ENCODE measurements at places on chromosomes 3 and 15.

DNA sequence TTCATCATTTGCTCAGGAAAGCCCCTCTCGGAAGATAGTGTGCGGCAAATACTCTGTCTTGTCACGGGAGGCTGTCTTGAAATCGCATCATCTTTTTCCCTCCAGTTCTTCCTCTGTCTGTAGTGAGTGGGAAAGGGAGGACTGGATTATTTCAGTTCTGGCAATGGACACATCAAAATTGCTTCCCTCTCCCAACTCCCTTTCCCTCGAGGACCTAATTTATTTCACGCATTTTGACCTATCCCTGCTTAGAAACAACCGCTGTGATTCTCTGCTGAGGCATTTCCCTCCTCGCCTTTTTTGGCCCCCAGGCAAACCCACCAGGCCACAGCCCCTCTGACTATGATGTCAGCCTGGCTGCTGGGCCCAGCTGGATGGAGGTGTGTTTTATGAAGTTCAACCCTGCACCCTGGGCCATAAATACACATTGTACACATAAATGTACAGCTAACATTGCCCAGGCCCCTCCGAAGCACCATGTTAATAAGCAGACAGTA lies 138.7 kb upstream of the LRTM1 start:
- H3K4me3 ChIP-seq, result no peak overlapping the region
- no peaks in the 10 kb centered on the region for H3K36me3 ChIP-seq
- no peak for DNase-seq
- peaks cover 2% of the 10 kb centered on the region for H3K4me1 ChIP-seq
- H3K27ac ChIP-seq, result no peak overlapping the region

DNA sequence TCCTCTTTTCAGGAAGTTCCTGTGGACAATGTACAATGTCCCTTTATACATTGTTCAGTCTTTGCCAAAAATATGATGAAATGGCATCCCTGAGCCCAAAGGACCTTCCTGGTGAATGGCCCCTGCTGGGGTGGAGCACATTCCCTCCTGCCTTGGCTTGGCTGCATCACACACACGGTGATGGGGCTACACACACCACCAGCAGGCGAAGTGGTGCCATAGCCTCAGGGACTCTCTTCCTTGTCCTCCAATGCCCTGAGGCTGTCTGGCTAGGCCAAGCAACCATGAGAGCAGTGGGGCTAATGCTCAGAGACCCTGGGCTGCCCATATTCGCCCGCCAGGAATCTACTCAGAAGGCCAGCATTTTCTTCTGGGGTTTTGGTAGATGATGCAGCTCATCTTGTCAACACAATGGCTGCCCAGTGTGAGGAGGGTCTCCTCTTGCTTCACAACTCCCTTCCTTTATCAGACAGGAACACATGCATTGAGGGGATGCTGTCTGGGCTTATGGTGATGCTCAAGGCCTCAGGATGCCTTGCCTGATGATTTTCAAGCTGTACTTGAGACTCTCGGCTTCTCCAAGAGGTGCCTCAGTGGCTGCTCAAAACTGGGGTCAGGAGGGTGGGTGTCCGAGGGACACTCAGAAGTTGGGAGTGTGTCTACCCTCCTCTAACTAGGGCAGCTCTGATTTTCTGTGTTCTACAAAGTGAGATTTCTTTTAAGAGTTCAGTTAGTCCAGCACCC lies 40.9 kb upstream of the EPHB1 start:
- peaks cover 2% of the 10 kb centered on the region for H3K27me3 ChIP-seq
- no peak overlapping the region for H3K4me3 ChIP-seq
- no peak for DNase-seq
- no peak overlapping the region for H3K27ac ChIP-seq
- H3K36me3 ChIP-seq, result no peaks in the 10 kb centered on the region
- no peaks in the 10 kb centered on the region for H3K4me1 ChIP-seq

- H3K4me3 ChIP-seq, result peak overlapping the region; percentile 53
- DNase-seq, result peak; percentile 78
- no peaks in the 10 kb centered on the region for H3K36me3 ChIP-seq
- peak overlapping the region; percentile 90 for H3K27ac ChIP-seq
- H3K27me3 ChIP-seq, result peaks cover 17% of the 10 kb centered on the region
These were observed 32.9 kb downstream of the SPSB4 start for GRCh38 chr3:141083836-141084649.

DNA sequence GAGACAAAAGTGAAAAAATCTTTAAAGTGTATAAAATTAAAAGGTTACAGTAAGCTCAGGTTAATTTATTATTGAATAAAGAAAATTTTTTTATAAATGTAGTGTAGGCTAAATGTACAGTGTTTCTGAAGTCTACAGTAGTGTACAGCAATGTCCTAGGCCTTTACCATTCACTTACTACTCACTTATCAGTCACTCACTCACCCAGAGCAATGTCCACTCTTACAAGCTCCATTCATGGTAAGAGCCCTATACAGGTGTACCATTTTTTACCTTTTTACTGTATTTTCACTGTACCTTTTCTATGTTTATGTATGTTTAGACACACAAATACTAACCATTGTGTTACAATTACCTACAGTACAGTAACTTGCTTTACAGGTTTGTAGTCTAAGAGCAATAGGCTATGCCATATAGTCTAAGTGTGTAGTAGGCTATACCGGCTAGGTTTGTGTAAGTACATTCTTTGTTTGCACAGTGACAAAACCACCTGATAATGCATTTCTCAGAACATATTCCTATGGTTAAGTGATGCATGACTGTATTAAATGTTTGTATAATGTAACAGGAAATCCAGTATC lies 38.1 kb upstream of the NECTIN3 start:
- H3K27me3 ChIP-seq, result no peaks in the 10 kb centered on the region
- H3K4me1 ChIP-seq, result no peaks in the 10 kb centered on the region
- no peak overlapping the region for H3K4me3 ChIP-seq
- no peak overlapping the region for H3K27ac ChIP-seq
- no peak for DNase-seq

DNA sequence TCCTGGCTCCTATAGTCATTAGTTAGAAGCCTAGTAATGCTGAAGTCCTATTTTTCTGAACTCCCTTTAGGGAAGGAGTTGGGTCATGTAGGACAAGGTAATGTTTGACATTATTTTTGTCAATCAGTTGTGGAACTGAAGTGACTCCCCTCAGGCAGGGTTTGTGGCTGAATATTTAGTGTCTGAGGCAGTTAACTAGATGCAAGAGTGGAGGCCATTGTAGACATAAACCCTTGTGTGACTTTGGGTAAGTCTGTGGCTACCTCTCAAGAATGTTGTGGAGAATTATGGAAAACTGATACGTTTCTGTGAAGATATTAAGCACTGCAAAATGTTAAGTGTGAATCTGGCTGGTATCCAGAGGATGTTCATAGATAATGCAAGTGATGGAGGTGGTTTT lies 125.2 kb upstream of the PHLDB2 start:
- no peak for DNase-seq
- H3K27me3 ChIP-seq, result no peaks in the 10 kb centered on the region
- no peaks in the 10 kb centered on the region for H3K4me1 ChIP-seq
- no peak overlapping the region for H3K27ac ChIP-seq
- no peak overlapping the region for H3K4me3 ChIP-seq
- peaks cover 5% of the 10 kb centered on the region for H3K36me3 ChIP-seq

DNA sequence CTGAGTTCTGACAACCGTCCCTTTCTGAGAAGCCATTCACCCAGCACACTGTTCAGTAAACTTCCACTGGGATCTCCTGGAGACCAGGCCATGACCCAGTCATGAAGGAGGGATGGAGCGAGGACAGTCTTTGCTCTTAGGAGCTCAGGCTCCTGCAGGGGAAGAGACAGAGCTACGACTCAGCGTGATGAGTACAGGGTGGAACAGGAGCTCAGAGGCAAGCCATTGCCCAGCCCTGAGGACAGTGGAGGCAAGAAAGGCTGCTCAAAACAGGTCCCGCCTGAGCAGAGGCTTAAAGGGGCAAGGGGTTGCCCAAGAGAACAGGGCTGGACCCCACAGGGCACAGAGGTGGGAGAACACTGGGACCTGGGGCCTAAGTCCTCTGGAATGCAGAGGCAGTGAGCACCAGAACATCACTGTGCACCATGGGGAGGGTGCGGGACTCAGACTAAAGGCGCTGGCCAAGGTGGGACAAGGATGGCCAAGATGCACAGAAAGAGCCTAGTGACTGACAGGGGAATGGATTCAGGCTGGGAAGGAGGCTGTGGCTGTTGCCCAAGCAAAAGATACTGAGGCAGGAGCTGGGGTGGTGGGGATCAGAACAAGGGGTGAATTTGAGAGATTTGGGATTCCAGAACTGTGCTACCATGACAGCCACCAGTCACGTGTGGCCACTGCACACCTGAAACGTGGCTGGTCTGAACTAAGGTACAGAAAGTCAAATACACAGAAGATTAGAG lies 25.8 kb downstream of the TMEM43 start:
- peaks cover 4% of the 10 kb centered on the region for H3K27me3 ChIP-seq
- no peak overlapping the region for H3K4me3 ChIP-seq
- DNase-seq, result no peak
- peak overlapping the region; percentile 40 for H3K27ac ChIP-seq
- peaks cover 4% of the 10 kb centered on the region for H3K4me1 ChIP-seq

GRCh38 chr3:123618076-123618708 lies 33.3 kb upstream of the HACD2 start:
- H3K4me3 ChIP-seq, result no peak overlapping the region
- no peaks in the 10 kb centered on the region for H3K36me3 ChIP-seq
- no peak overlapping the region for H3K27ac ChIP-seq
- DNase-seq, result no peak
- peaks cover 41% of the 10 kb centered on the region for H3K4me1 ChIP-seq

GRCh38 chr3:132088291-132088690 lies 53.5 kb upstream of the CPNE4 start:
- H3K4me3 ChIP-seq, result no peak overlapping the region
- H3K27ac ChIP-seq, result no peak overlapping the region
- no peaks in the 10 kb centered on the region for H3K4me1 ChIP-seq

- H3K4me1 ChIP-seq, result peaks cover 20% of the 10 kb centered on the region
- DNase-seq, result no peak
- no peak overlapping the region for H3K27ac ChIP-seq
- H3K27me3 ChIP-seq, result peaks cover 2% of the 10 kb centered on the region
- no peaks in the 10 kb centered on the region for H3K36me3 ChIP-seq
- no peak overlapping the region for H3K4me3 ChIP-seq
These were observed 71.9 kb downstream of the SYNM start for GRCh38 chr15:99176757-99177156.

DNA sequence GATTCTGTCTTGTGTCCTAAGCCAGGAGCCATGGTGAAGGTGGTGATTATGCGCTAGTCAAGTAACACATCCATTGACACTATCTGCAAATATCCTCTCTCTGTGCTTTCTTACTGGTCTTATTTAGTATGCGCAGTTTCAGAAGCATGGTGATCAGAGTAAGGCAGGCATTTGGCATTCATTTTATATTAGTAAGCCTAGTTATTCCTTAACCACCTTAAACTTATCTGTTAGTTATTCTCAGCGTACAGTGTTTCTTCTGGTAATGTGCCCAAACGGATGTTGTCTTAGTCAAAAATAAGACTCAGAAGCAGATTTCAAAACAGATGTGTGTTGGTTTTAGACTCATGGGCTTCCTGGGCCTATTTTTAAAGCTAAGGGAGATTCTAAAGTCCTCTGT lies 329.2 kb downstream of the GRM7 start:
- no peaks in the 10 kb centered on the region for H3K27me3 ChIP-seq
- H3K4me1 ChIP-seq, result no peaks in the 10 kb centered on the region
- H3K4me3 ChIP-seq, result no peak overlapping the region
- no peaks in the 10 kb centered on the region for H3K36me3 ChIP-seq
- H3K27ac ChIP-seq, result no peak overlapping the region

DNA sequence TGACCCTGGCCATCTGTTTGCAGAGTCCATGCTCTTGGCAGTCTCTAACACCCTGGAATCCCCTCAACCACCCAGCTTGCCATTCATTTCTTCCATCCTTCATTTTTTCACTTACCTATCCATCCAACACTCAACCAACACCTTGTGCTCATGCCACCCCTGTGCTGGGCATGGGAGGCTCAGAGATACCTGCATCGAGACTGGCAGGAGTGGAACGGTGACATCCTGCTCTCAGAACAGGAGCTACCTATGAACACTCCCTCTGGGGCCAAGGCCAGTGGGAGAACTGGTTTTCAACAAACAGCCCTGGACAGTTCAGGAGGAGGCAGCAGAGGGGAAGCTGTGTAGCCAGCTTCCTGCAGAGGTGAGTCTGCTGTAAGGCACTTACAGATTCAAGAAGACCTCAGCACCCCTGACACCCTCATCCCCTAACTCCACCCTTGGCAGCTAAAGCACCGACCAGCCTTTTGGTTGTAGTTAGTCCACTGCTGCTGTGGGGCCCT lies 19.5 kb upstream of the ATP2B2 start:
- H3K27me3 ChIP-seq, result peaks cover 3% of the 10 kb centered on the region
- H3K27ac ChIP-seq, result no peak overlapping the region
- peaks cover 1% of the 10 kb centered on the region for H3K4me1 ChIP-seq
- no peaks in the 10 kb centered on the region for H3K36me3 ChIP-seq

Measured in glutamatergic neuron (in vitro differentiated cells).